CD4-positive, alpha-beta T cell treated with Interferon alpha-2 for 1 hour (primary cell): ENCODE measurements at places on chromosomes 4 and X.

DNA sequence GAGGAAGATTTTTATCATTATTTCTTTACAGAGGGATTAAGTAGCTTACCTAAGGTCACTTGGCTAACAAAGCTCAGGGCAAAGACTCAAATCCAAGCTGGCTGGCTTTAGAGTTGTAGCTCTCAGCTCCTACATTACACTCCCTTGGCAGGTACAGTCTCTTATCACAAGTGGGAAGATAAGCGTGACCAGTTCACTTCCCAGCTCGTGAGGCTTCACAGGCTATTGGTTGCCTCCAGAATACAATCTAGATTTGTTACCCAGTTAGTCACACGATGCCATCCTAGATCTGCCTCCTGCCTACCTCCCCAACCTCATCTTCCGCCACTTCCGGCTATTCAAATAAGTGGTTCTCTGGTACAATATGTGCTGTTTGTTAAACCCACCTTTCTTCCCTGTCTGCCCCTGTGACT, 3.7 kb downstream of the MMRN1 start:
- no peak for DNase-seq

DNA sequence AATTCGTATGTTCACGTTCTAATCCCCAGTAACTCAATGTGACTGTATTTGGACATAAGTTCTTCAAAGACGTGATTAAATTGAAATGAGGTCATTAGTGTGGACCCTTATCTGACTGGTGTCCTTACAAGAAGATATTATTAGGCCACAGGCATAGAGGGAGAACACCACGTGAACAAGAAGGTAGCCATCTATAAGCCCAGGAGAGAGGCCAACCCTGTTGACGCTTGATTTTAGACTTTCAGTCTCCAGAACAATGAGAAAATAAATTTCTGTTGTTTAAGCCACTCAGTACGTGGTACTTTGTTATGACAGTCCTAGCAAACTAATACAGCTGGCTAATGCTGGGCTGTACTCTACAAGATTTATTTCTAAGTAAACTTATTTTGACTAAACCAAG, 1.5 kb upstream of the EIF1AX start:
- DNase-seq = no peak

- DNase-seq = no peak
Observed at GRCh38 chr4:65461781-65462180, 208.5 kb downstream of the EPHA5 start.

GRCh38 chr4:153781717-153782416, 7.0 kb downstream of the SFRP2 start:
- DNase-seq = no peak

- DNase-seq = no peak
Observed at GRCh38 chr4:114364857-114365256, 233.8 kb upstream of the UGT8 start.

GRCh38 chr4:121421594-121421993, 40.8 kb upstream of the QRFPR start:
- DNase-seq = no peak
